ENCODE measurements at places on chromosomes 7 and 10.

DNA sequence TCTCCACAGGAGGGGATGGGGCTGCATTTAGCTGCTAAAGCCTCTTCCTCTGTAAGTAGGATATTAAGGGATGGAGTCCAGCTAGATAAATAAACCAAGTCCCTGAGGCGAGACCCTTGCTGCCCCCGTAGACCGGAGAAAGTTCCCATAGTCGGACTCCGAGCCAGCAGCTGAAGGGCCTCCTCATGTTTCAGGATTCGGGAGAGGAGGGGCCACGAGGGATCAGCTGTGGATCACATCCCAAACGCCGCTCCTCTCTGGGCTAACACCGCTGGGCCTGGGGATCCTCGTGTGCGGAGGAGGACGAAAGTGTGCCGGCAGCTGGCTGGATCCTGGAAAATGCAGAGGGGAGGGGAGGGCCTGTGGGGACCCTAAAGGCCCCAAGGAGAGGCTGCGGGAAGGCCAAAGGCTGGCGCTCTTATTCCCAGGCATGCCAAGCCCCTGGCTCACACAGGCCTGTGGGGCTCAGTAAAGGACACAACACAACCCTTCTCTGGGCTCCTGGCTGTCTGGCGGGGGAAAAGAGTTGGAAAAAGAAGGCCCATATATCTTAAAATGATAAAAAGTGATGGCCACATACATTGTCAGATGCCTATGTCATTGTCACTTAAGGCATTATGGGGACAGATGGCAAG lies 82.5 kb upstream of the TMEM72 start:
- no peak for DNase-seq

DNA sequence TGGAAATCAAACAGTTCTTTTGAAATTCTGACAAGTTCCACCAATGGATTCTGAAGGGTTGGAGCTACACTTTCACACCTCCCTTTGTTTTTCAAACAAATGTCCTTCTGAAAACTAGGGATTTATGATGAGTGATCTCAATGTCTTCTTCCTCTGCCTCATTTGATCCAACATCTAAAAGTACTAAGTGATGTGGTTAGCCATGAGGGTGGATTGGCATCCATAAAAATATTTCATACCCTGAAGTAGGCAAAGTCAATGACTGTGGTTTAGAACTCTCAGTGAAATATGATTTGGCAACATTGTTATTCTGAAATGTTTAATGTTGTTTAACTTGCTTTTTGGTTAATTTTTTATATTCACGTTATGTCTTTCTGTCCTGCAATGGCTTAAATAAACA lies 136.9 kb downstream of the MBL2 start:
- DNase-seq = no peak

- no peak for DNase-seq
Observed at GRCh38 chr10:63214571-63214970, 81.4 kb downstream of the NRBF2 start.

GRCh38 chr10:62442006-62442405 lies 67.8 kb downstream of the ZNF365 start:
- DNase-seq = no peak

GRCh38 chr10:44853148-44853734 lies 57.9 kb upstream of the TMEM72 start:
- no peak for DNase-seq

- no peak for DNase-seq
Observed at GRCh38 chr10:6536102-6536501, 44.0 kb downstream of the PRKCQ start.

Measured in NCI-H460 (cell line).